ENCODE measurements at places on chromosomes 3 and 15. TPM values are rescaled to one million over a fixed set of nuclear protein-coding genes. Genes with fewer than 3 reads are reported as not detected.

Gene CFAP92
- 0.15 TPM for total RNA-seq

- DNase-seq = no peak
- H3K27ac ChIP-seq = no peak overlapping the region
- no peaks in the 10 kb centered on the region for H3K27me3 ChIP-seq
- peaks cover 13% of the 10 kb centered on the region for H3K4me1 ChIP-seq
- H3K4me3 ChIP-seq = no peak overlapping the region
Observed at GRCh38 chr15:88395872-88396781, 71.1 kb downstream of the MRPL46 start.

Gene ZIC4
- total RNA-seq = not detected

Gene RASGRP1
- total RNA-seq = 3.0 TPM

Gene CCR3
- not detected for total RNA-seq

- no peak for DNase-seq
- H3K4me1 ChIP-seq = no peaks in the 10 kb centered on the region
- H3K36me3 ChIP-seq = no peaks in the 10 kb centered on the region
- H3K27me3 ChIP-seq = peaks cover 23% of the 10 kb centered on the region
- no peak overlapping the region for H3K4me3 ChIP-seq
Observed at GRCh38 chr3:127277561-127277960, 10.3 kb downstream of the PRR20G start.

- peaks cover 9% of the 10 kb centered on the region for H3K36me3 ChIP-seq
- peaks cover 11% of the 10 kb centered on the region for H3K4me1 ChIP-seq
- H3K4me3 ChIP-seq = no peak overlapping the region
Observed at GRCh38 chr3:63993653-63994079, 29.6 kb downstream of the PSMD6 start.

GRCh38 chr15:25333049-25333448 lies 105.8 kb downstream of the UBE3A start:
- H3K36me3 ChIP-seq = peaks cover 40% of the 10 kb centered on the region
- H3K4me3 ChIP-seq = no peak overlapping the region
- DNase-seq = no peak
- no peak overlapping the region for H3K27ac ChIP-seq
- no peaks in the 10 kb centered on the region for H3K27me3 ChIP-seq
- no peaks in the 10 kb centered on the region for H3K4me1 ChIP-seq

Gene SERPINI2
- 0.46 TPM for total RNA-seq

DNA sequence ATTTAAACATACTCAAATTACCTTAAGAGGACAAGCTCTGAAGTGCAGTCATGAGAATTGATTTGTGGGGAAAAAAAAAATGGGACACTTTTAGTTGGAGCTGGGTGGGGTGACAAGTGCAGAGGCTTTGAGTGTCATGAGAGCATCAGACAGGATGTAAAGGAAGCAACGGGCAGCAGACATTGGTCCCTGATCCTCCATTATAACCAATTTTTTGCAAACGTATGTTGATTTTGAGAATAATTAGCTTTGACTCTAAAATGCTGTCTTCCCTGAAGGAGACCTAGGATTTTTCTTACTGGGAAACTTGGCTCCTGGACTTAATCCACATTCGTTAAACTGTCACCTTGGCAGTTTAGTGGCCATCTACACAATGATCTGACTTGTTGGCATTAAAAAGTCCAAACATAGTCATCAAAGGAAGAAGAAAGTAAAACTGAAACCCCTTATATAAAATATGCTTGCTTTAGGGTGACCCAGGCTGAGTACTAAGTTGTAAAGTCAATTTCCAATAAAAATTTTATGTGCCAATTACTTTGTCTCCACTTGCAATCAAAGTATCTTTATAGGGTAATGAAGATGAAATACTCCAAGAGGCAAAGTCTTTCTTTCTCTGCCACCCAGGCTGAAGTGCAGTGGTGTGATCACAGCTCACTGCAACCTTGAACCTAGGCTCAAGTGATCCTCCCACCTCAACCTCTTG lies 45.6 kb downstream of the BCL2L10 start:
- H3K4me3 ChIP-seq = no peak overlapping the region
- no peaks in the 10 kb centered on the region for H3K4me1 ChIP-seq
- H3K27ac ChIP-seq = no peak overlapping the region
- no peaks in the 10 kb centered on the region for H3K27me3 ChIP-seq

GRCh38 chr3:108079877-108080276 lies 11.0 kb downstream of the CD47 start:
- H3K4me3 ChIP-seq = no peak overlapping the region
- no peak for DNase-seq
- no peaks in the 10 kb centered on the region for H3K27me3 ChIP-seq
- H3K36me3 ChIP-seq = no peaks in the 10 kb centered on the region

DNA sequence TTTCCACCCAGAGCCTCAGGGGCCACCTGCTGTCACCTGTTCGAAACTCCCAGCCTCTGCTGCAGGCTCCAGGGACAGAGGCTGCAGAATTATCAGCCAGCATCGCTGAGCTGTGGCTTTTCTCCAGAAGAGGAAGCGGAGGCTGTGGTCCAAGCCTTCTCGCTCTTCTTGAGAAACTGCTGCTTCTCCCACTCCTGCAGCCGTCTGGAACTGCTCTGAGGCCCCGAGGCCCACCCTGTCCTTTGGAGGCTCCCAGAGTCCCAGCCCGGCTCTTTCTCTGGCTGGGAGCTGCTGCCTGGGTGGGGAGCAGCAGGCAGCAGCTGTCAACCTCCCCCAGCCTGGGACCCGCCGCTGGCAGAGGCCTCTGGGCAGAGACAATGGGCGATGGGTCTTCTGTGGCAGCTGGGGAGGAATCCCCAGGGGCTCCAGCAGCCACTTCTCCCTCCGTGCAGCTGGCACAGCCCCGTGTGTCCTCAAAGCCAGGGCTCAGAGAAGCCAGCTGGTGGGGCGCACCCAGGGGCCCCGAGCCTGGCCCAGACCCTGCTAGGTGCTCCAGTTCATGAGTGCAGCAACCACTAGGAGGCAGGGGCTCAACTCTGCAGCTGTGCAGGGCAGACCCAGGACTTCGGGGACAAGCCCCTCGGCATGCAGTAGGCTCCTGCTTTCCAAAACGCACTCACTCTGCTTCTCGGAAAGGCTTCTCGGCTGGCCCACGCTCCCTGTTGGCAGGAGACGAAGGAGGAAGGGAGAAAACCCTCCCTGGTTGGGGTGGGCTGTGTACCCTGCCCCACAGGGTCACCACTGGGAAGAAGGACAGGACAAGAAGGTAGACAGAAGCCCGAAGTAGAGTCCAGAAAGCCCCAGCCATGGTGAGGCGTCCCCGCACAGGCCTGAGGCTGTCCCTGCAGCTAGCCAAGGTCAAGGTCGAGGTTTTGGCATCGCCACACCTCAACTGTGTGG lies 49.9 kb upstream of the FURIN start:
- H3K27ac ChIP-seq = no peak overlapping the region
- no peak overlapping the region for H3K4me3 ChIP-seq
- no peaks in the 10 kb centered on the region for H3K36me3 ChIP-seq
- no peaks in the 10 kb centered on the region for H3K27me3 ChIP-seq

Gene DYNC1LI1
- 53.1 TPM for total RNA-seq
